ENCODE measurements at places on chromosomes 2 and 18.
A peak's percentile ranks its signal among the peaks of the same experiment; 100 is the strongest.

- DNase-seq, result no peak
Observed at GRCh38 chr2:144376460-144376859, 143.5 kb downstream of the ZEB2 start.

DNA sequence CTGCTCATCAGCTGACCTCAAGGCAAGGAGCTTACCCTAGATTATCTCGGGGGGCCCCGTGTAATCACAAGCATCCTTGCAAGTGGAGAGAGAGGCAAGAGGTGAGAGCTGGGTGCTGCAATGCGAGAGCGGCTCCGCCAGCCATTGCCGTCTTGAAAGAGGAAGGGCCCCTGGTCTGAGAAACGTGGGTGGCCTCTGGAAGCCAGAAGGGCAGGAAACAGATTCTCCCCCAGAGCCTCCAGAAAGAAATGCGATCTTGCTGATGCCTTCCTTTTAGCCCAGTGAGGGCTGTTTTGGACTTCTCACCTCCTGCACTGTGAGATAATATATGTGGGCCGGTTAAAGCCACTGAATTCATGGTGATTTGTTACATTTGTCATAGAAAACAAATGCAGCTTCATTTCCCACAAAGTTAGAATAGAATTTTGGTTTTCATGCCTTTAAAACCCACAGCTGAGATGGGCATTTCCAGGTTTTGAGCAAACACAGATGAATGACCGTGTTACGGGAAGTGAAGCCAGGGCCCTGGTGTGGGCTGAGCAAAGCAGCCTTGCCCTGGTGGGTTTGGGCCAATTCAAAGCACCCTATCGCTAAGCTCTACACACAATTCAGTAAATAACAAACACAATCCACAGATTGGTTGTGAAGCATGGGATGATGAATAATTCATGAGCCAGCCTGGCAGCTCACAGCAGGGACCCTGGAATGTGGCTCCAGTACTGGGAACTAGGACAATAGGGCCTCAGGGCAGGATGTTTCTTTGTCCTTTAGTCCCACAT, 319.9 kb upstream of the HS6ST1 start:
- DNase-seq, result peak; percentile 53

- no peak for DNase-seq
Observed at GRCh38 chr2:162256591-162256991, 13.3 kb upstream of the FAP start.

DNA sequence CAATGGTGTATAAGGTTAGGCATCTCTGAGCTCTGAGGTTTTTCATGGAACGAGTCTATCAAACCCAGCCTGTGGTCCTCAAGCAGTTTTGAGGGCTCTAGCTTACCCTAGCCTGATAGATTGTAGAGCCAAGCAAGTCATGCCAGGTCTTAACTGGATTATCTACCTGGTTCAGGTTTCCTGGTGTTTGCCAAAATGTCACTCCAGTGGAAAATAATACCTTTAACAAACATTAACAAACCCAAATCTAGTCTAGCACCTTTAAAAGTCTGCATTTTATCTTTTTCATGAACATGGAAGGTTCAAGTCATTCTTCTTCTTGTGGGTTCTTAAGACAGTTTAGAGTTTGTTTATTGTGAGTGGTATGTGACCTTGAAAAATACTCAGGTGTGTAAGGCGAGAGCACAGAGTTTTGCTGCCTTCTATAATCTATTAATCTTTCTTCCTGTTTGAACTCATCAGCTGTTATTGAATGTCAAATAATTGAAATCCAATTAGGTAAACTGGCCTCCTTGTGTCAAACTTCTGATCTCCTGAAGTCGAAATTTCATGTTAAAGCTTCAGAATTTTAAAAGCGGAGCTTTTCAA, 13.4 kb upstream of the ADGRF3 start:
- no peak for DNase-seq

- DNase-seq, result no peak
Observed at GRCh38 chr2:12284037-12284436, 432.7 kb upstream of the TRIB2 start.

GRCh38 chr2:80288576-80288975, 16.0 kb downstream of the LRRTM1 start:
- no peak for DNase-seq

GRCh38 chr2:203737360-203737759, 30.9 kb downstream of the CD28 start:
- DNase-seq, result no peak

DNA sequence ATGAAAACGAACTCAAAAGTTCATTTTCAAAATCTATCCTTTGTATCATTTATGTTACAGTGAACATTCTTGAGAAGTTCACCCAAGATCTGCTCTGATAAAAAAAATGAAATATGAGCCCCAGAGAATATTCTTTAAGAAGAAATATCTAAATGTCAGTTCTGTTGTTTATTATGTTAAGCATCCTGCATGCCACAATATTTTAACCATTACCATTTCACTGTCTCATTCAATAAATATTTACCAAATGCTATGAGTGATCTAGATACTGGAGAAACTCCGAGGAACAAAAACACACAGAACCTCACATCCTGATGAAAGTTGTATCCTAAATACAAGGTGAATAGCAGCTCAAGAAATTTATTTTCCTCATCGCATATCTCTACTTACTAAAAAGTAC, 170.2 kb downstream of the ZNF385B start:
- no peak for DNase-seq

GRCh38 chr2:238874330-238875050, 26.6 kb downstream of the TWIST2 start:
- no peak for DNase-seq

- DNase-seq, result no peak
Observed at GRCh38 chr2:216414772-216415319, 2.6 kb downstream of the SMARCAL1 start.

GRCh38 chr2:210524533-210524932, 31.9 kb upstream of the CPS1 start:
- DNase-seq, result no peak

- no peak for DNase-seq
Observed at GRCh38 chr2:174664084-174664759, 66.6 kb upstream of the WIPF1 start.

GRCh38 chr2:9812945-9813311, 30.3 kb upstream of the TAF1B start:
- DNase-seq, result no peak

GRCh38 chr2:171210864-171211431, 50.3 kb upstream of the TLK1 start:
- no peak for DNase-seq

GRCh38 chr2:202757339-202757738, 114.2 kb downstream of the ICA1L start:
- no peak for DNase-seq

DNA sequence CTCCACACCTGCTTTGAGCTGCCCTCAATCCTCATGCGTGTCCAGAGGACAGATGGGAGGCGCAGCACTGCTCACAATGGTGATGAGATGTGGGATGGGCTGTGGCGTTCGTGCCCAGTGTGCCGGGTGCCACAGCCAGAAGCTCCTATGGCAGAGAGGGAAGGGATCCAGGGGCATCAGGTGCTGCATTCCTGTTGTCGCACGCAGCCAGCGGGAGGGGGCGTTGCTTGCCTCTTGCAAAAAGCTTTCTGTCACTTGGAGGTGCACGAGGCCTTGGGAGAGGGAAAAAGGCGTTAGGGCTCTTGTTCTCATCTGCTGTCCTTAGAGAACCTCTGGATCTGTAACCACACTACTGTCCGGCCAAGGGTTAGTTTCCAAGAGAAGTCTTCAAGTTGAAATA, 29.2 kb upstream of the ALLC start:
- peak; percentile 45 for DNase-seq

- DNase-seq, result no peak
Observed at GRCh38 chr2:159124931-159125467, 156.6 kb downstream of the TANC1 start.

GRCh38 chr2:30250421-30250820, 19.1 kb downstream of the LBH start:
- DNase-seq, result no peak

DNA sequence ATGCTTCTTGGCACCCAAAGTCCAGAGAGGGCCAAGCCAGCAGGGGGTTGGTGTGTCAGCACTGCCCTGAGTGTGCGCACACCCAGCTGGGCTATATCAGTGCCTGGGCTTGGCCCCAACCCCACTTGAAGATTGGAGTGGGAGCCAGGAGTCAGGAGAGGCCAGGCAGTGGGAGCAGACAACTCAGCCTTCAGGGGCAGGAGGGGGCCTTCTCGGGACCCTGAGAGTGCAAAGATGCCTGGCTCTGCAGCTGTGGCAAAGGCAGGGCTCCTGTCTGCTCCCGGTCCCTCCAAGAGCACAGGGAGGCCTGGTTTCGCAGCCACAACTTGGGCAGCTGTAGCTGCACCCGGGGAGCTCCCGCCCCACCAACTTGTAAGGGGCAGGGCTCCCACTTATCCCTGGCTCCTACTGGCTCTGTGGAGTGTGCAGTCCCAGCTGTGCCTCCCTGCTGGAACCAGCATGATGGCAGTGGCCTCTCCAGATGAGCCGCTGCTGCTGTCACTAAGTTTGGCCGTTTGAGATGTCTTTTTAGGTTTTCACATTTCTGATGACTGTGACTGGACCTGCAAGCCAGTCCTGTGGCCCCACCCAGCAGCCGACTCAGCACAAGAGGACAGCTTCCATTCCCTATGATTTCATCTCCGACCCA, 148.8 kb upstream of the HS6ST1 start:
- DNase-seq, result no peak

- no peak for DNase-seq
Observed at GRCh38 chr18:57748770-57749603, 54.1 kb downstream of the ATP8B1 start.

GRCh38 chr2:64207573-64207972, 63.4 kb upstream of the PELI1 start:
- DNase-seq, result no peak

DNA sequence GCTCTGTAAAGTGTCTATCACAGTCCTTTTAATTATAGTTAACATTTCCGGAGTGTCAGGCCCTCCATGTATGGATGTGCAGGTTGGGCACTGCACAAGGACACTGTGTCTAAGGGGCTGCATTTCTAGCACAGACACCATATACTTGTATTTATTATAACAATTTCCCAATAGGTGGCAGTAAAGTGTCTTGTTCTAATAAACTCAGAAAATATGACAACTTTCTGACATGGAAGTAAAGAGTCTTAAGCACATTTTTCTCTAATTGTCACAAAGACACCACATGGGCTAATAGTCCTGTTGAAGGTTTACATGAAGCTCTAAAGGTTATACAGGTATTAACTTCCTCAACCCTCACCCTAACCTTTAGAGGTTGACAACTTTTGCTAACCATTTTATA, 156.6 kb downstream of the DYSF start:
- DNase-seq, result no peak

DNA sequence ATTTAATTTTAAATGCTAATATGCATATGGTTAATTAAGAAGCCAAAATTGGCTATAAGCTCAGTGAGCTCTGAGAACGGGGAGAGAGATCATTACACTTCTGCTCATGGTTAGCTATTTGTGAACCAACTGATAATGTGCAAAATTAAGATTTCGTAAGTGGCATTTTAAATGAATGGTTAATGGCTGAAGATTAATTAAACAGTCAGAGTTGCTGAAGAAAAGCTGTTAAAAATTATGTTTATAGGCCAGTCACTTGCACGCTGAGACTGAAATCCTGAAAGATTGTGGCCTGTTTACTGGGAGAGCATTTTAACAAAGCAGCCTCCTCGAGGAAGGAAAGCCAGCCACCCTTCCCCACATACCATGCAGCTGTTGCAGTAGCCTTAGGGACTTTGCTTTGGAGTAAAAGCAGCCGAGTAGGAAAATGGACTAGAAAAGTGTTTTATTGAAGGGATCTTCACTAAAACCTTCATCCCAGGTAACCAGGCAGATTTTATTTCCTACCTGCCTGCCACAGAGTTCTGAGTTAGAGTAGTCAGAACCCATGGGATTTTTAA, 218.8 kb upstream of the NRP2 start:
- DNase-seq, result no peak

DNA sequence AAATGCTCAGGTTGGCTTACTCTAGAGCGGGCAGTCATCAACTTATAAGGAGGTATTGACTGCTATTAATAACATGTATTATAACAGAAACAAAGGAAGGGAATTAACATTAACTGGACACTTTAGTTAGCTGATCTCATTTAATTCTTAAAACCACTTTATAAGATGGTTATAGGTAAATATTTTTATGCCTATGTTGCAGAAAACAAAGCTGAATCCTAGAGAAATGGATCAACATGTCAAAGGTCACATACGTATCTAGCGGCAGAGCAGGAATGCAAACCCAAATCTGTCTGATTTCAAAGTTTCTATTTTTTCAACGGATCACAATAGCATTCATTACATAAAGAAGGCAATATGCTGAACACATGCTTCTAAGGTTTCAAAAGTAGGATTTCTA, 200.0 kb downstream of the PDE1A start:
- DNase-seq, result no peak

DNA sequence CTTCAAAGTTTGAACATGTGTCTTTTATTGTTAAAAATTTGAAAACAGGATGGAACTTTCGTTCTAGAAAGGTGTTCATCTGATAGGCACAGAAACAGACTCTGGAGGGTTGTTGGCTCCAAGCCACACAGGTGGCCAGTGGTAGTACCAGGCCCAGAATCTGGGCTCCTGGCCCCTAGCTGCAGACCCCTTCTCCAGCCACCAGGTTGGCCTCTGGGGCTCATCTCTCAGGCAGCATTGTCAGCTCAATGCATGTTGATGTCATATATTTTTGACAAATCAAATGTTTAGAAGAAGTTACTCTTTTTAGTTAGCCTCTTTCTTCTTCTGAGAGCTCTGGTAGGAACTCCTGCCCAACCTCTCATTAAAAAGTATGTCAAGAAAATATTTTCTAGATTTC, 34.5 kb upstream of the CHRNA1 start:
- DNase-seq, result no peak

GRCh38 chr2:37300578-37300977, 24.1 kb downstream of the PRKD3 start:
- DNase-seq, result no peak

DNA sequence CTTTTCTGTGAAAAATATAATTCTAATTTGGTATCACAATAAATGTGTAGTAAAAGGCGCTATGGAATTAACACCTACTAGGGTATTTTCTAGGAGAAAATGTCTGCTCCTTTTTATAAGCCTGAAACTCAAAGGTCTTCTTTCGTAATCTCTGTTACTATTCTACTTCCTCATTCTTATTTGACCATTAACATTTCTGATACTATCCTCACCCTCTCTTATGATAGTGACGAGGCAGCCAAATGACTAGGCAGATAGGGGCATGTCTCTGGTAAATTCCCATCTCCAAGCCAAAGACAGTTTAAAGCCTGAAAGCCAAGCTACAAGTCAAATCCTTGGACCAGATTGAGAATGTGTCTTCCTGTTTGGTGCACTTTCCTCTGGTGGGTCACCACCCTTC, 251.7 kb downstream of the LRRTM4 start:
- DNase-seq, result no peak

- no peak for DNase-seq
Observed at GRCh38 chr2:52181080-52181479, 1149.1 kb upstream of the NRXN1 start.

- no peak for DNase-seq
Observed at GRCh38 chr2:33034784-33035183, 88.0 kb downstream of the LTBP1 start.

All from HEK293T (cell line).